ENCODE measurements at places on chromosomes 5 and 9. TPM values are rescaled to one million over a fixed set of nuclear protein-coding genes. Genes with fewer than 3 reads are reported as not detected.

PCDHA9 gene
- 0.46 TPM for total RNA-seq

DNA sequence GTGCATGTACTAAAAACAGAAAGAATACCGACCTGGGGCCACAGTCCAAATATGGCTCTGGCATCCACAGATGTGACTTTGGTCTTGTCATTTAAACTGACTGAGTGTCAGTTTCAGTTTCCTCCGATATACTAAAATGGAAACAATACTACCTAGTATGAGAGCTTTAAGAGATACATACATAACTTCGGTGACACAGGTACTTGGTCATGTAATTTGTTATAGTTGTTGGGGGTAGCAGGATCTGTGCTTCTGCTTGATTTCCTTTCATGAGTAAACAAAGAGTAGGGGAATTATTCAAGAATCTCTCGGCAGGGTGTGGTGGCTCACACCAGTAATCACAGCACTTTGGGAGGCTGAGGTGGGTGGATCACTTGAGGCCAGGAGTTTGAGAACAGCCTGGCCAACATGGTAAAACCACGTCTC is 32.1 kb downstream of the MTMR12 start:
- peaks cover 21% of the 10 kb centered on the region for H3K36me3 ChIP-seq
- no peak for DNase-seq
- H3K27me3 ChIP-seq, result no peaks in the 10 kb centered on the region

GRCh38 chr9:123174887-123175518 is 93.4 kb downstream of the STRBP start:
- H3K27ac ChIP-seq, result peak overlapping the region; percentile 89
- no peaks in the 10 kb centered on the region for H3K27me3 ChIP-seq
- H3K4me1 ChIP-seq, result peaks cover 11% of the 10 kb centered on the region
- peak overlapping the region; percentile 48 for H3K4me3 ChIP-seq

DNA sequence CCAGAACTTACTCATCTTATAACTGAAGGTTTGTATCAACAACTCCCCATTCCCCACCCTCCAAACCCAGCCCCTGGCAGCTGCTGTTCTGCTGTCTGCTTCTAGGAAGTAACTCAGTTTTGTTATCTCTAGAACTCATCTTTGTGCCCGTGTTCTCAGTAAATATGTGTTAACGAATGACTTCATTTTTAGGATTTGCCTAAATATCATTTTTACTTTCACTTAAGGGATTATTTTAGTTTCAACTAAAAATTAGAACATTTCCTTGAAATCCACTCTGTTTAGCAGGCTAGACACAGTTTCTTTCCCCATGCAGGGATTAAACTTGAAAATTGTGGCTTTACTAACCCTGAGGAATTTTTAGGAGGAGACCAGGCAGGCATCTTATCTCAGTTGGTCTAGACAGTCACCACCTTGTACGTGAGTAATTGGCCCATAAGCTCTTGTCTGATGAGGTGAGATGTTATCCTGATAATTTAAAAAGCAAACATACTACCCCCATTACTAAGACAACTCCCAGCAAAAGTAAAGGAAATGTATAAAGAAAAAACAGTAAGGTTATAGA is 68.2 kb upstream of the TNFAIP8 start:
- no peak for DNase-seq
- H3K27me3 ChIP-seq, result no peaks in the 10 kb centered on the region

PLEKHG4B gene
- total RNA-seq, result 44.3 TPM

GRCh38 chr5:176762489-176762888 is 47.9 kb upstream of the UNC5A start:
- DNase-seq, result peak; percentile 45
- no peaks in the 10 kb centered on the region for H3K4me1 ChIP-seq
- no peak overlapping the region for H3K27ac ChIP-seq
- H3K27me3 ChIP-seq, result no peaks in the 10 kb centered on the region
- no peak overlapping the region for H3K4me3 ChIP-seq
- H3K36me3 ChIP-seq, result no peaks in the 10 kb centered on the region

TRMO gene
- 8.6 TPM for total RNA-seq

GRCh38 chr5:108467563-108467962 is 85.7 kb upstream of the FBXL17 start:
- H3K27ac ChIP-seq, result no peak overlapping the region
- H3K27me3 ChIP-seq, result no peaks in the 10 kb centered on the region
- no peak overlapping the region for H3K4me3 ChIP-seq
- H3K4me1 ChIP-seq, result no peaks in the 10 kb centered on the region
- DNase-seq, result no peak
- H3K36me3 ChIP-seq, result no peaks in the 10 kb centered on the region

DNA sequence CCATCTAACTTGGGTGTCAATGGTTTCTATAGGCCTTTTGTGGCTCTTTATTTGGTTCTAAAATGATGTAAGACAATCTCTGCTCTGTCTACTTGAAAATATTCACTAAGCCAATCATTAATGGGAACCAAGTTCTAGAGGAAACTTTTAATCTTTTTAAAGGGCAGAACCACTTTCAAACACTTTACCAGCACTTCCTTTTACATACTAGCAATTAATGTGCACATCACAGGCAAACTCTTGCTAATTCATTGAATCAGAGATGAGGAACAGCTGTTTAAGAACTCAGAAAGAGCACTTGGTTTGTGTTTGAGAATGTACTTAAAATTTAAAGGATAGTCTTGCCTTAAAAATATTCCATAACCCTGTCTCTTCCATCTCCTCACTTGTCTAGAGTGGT is 83.4 kb downstream of the PAPPA start:
- H3K4me3 ChIP-seq, result no peak overlapping the region
- DNase-seq, result no peak
- no peaks in the 10 kb centered on the region for H3K27me3 ChIP-seq
- no peaks in the 10 kb centered on the region for H3K36me3 ChIP-seq
- H3K27ac ChIP-seq, result no peak overlapping the region

DNA sequence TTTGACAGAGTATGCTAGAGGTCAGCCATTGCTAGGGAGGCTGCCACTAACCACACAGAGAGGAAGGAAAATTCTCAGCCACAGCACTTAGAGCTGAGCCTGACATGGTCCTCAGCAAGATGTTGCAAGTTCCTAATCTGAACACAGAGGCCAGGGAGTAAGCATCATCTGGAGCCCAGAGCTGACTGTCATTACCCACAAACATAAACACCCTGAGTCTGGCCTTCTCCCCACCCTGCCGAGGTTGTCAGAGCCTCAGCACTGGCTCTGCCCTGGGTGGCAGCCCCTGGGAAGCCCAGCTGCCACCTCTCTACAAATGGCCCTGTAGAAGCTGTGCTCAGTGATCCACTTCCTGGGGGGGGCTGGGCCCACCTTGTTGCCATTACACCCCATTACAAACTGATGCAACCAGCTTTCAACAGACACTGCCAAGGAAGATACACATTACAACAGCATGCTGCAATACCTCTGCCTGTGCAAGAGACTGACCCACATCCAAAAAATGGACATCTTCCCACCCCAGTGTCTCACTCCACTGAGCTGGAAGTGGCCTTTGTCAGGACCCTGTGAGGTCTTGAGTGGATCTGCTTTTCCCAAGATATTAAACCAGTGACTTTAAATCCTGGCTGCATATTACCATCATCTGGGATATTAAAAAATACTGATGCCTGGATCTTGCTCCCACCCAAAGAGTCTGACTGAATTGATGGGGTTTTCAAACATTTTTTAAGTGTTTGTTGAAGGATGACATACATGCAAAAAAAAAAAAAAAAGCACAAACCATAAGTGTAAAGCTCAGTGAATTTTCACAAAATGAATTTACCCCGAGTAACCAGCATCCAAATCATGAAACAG is 33.0 kb downstream of the IRF1 start:
- H3K4me3 ChIP-seq, result no peak overlapping the region
- no peaks in the 10 kb centered on the region for H3K36me3 ChIP-seq
- peaks cover 6% of the 10 kb centered on the region for H3K4me1 ChIP-seq
- no peak for DNase-seq
- H3K27ac ChIP-seq, result no peak overlapping the region

GRCh38 chr5:125245216-125245615 is 498.8 kb upstream of the ZNF608 start:
- H3K4me1 ChIP-seq, result no peaks in the 10 kb centered on the region
- no peaks in the 10 kb centered on the region for H3K27me3 ChIP-seq
- DNase-seq, result no peak
- H3K4me3 ChIP-seq, result no peak overlapping the region

INSL6 gene
- not detected for total RNA-seq

SHISAL2B gene
- 5.0 TPM for total RNA-seq

RPS14 gene
- 2,603 TPM for total RNA-seq

GRCh38 chr5:164319161-164319560 is 813.7 kb downstream of the MAT2B start:
- no peak overlapping the region for H3K27ac ChIP-seq
- H3K27me3 ChIP-seq, result no peaks in the 10 kb centered on the region
- H3K4me3 ChIP-seq, result no peak overlapping the region
- no peak for DNase-seq

DNA sequence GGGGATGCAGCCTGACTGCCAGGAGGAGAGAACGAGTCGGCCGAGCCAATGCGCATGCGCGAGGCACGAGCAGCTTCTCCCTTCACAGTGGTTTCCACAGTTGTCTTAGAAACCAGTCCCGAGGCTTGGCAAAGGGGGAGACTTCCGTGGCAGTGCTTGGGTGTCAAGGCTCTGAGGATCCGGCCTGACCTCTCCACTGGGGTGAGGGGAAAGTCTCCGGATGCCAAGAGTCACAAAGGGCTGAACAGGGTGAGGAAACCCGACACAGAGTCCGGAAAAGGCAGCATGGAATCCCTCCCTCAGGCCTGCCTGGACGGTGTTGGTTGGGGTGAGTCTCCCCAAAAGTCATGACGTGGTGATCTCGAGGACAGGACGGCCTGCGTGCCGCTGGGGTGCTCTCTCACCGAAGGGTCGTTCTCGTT is 475.5 kb downstream of the SPATA31A7 start:
- H3K4me3 ChIP-seq, result no peak overlapping the region
- no peak for DNase-seq
- H3K4me1 ChIP-seq, result no peaks in the 10 kb centered on the region
- H3K27me3 ChIP-seq, result no peaks in the 10 kb centered on the region

DNA sequence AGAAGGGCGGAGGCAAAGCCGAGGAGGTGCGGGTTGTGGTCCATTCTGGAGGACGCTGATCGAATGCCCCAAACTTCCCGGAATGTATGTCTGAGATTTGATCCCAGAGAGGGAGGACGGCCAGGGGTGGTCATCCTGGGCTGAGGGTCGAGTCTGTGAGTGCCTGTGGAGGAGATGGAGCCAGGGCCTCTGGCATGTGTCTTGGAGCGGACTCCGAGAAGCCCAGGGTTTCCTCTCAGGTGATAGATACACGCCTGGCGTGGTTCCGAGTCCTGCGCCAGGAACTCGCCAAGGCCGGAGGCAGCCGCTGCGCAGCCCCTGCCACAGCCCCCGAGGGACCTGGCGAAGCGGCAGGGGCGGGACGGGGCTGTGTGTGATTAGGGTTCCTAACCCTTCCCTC is 363 bp downstream of the ZNF454 start:
- H3K27me3 ChIP-seq, result no peaks in the 10 kb centered on the region
- H3K4me3 ChIP-seq, result no peak overlapping the region
- no peak overlapping the region for H3K27ac ChIP-seq
- H3K4me1 ChIP-seq, result no peaks in the 10 kb centered on the region
- H3K36me3 ChIP-seq, result peaks cover 65% of the 10 kb centered on the region
- DNase-seq, result no peak

DNA sequence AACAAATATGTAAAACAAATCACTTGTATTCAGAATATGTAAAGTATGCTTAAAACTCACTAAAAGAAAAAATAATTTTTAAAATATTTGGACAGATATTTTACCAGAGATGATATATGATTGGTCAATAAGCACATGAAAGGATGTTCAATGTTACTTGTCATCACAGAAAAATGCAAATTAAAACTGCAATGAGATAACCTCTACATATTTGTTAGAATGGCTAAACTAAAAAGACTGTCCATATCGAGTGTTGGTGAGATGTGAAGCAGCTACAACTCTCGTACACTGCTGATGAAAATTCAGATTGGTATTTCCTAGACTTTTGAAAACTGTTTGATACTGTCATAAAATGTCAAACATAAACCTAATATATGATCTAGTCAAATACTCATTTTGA is 685.1 kb downstream of the DTWD2 start:
- no peak overlapping the region for H3K4me3 ChIP-seq
- no peak overlapping the region for H3K27ac ChIP-seq
- no peaks in the 10 kb centered on the region for H3K4me1 ChIP-seq
- H3K27me3 ChIP-seq, result no peaks in the 10 kb centered on the region

DNA sequence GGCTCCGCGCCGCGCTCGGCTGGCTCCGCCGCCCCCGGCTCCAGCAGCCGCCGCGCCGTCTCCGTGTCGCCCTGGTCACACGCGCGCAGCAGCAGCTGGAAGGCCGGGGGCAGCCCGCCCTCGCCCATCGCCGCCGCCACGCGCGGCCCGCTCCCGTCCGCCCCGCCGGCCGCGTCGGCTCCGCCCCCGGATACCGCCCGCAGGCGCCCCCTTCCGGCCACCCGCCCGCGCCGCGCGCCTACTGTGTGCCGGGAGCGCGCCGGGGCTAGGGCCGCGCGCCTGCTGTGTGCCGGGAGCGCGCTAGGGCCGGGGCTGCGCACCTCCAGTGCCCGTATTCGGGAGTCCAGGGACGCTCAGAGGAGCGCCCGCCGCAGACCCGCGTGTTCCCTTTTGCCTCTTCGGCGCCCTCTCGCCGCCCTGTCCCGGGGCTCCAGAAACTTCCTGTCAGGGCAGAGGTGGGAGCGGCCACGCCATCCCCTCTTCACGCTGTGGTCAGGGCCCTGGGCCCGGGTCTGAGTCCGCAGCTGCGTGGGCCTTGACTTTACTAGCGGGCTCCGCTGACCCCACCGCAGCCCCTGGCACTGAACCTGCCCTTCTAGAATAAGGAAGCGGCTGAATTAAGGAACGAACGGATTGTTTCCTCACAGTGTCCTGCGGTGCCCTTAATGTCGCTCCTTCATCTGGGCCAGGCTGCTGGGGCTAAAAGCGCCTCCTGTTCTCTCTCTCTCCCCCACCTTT is at the start of gene ANKS6:
ANKS6 (minus strand) TSS at position 192 of the 738 bp plus-strand sequence; CDS start at position 128, 64 bp downstream.
- no peaks in the 10 kb centered on the region for H3K27me3 ChIP-seq
- H3K27ac ChIP-seq, result no peak within 1 kb of the TSS
- peak; percentile 83 for DNase-seq

DNA sequence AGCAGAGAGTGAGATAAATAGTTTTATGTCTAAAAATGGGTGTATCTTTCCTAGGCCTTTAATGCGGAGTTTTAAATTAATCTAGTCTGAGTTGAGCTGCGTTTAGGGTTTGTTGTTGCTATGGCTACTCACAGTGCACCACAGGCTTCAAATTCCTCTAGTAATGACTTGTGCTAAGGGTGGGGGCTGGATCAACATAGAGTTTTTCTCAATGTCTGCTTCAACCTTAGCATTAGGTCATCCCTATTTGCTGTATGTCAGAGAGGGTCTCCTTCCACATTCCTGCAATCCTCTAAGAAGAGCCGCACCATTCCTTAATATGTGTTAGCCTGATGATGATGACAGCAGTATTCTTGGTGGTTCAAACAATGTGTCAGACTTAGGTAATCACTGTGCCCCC is 465.6 kb upstream of the KIF2A start:
- H3K27ac ChIP-seq, result no peak overlapping the region
- no peak for DNase-seq
- no peaks in the 10 kb centered on the region for H3K27me3 ChIP-seq
- no peak overlapping the region for H3K4me3 ChIP-seq
- H3K36me3 ChIP-seq, result no peaks in the 10 kb centered on the region
- H3K4me1 ChIP-seq, result no peaks in the 10 kb centered on the region

GRCh38 chr5:110968246-110969005 is 103.1 kb upstream of the TSLP start:
- H3K4me1 ChIP-seq, result no peaks in the 10 kb centered on the region
- DNase-seq, result no peak
- H3K36me3 ChIP-seq, result no peaks in the 10 kb centered on the region
- no peak overlapping the region for H3K27ac ChIP-seq
- H3K27me3 ChIP-seq, result no peaks in the 10 kb centered on the region
